ENCODE measurements at places on chromosomes 6 and 20. TPM values are rescaled to one million over a fixed set of nuclear protein-coding genes. Genes with fewer than 3 reads are reported as not detected.

- DNase-seq: no peak
Observed at GRCh38 chr20:56517641-56518040, 6.9 kb upstream of the FAM209A start.

Gene UST
- total RNA-seq: 1.6 TPM

DNA sequence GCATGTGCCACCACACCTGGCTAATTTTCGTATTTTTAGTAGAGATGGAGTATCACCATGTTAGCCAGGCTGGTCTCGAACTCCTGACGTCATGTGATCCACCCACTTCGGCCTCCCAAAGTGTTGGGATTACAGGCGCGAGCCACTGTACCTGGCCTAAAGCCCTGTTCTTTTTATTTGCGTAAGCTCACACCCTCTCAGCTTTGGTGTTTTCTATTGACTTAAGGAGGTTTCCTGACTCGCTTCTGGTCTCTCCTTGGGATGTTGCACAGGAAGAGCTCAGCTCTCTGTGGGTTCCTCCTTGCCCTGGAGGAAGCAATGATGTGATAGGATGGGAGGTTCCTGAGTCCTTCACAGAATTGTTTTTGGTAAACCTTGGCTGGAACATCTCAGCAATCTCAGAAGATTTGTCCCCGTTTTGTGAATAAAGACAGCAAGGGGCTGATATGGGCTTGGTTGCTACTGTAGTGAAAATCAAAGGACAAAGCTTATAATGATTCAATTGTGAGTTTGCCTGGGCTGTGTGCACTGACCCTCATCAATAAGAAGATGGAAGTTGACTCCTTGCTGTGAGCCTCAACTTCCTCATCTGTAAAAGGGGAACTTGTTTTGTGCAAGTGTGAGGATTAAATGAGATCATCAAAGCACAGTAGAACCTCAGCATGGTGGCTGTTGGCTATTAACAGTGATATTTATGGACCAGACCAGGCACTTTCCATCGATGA lies 27.0 kb downstream of the TOX2 start:
- no peak for DNase-seq

- DNase-seq: no peak
Observed at GRCh38 chr6:42046464-42047212, 3.7 kb upstream of the TAF8 start.

- peak; percentile 63 for DNase-seq
Observed at GRCh38 chr6:33091957-33092356, 16.2 kb downstream of the HLA-DPB1 start.
